Pons (tissue), 1 donor: ENCODE measurements at places on chromosomes 4 and X.
A peak's percentile ranks its signal among the peaks of the same experiment; 100 is the strongest.

- no peak for DNase-seq
Observed at GRCh38 chr4:137370206-137370633, 162.1 kb downstream of the PCDH18 start.

GRCh38 chr4:69764311-69764710 is 3.9 kb upstream of the SULT1B1 start:
- no peak for DNase-seq

GRCh38 chr4:139416073-139416673 is 37.7 kb upstream of the RAB33B start:
- DNase-seq, result peak; percentile 49

- no peak for DNase-seq
Observed at GRCh38 chr4:7773401-7774180, 166.1 kb downstream of the AFAP1 start.

DNA sequence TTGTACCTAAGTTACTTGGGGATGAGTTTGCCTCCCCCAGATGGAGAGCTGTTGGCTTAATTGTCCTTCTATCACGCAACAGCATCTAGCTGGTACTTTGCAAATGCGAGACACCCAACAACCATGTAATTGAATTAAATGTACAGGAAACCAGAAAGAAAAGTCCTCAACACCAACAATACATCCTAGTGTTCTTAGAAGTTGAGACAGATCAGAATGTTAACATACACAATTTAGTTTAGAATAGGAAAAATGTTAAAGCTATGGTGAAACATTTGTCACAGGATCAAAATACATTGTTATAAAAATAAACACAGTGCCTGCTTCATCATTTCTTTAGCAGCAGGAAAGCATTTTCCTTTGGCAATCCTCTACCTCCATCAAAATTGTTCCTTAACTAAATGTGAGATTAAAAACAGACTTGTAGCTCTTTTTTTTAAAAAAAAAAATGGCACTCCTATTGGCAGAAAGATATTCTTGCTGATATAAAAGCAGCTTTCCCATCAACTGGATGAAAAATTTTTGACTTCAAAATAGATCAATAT is 163.1 kb upstream of the MID1 start:
- no peak for DNase-seq

- DNase-seq, result no peak
Observed at GRCh38 chr4:184413261-184414046, 60.9 kb downstream of the IRF2 start.

DNA sequence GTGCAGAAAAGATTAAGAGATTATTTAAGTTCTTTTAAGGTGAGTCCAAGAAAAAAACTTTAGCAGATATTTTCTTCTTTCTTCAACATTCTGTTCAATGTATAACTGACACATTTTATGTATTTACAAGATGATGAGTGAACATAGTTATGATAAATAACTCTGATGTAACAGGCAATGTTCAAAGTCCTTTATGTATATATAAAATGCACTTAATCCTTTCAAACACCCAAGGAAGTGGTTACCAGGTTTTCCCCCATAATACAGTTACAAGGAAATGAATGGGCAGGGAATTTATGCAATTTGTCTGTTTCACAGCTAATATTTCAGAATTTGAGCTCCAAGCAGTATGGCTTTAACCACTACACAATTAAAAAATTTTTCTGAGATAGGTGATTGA is 8.2 kb downstream of the CXCL3 start:
- no peak for DNase-seq

GRCh38 chr4:66032571-66032970 is 362.3 kb upstream of the EPHA5 start:
- DNase-seq, result no peak

GRCh38 chr4:48095441-48095840 is 38.6 kb downstream of the TXK start:
- DNase-seq, result no peak

DNA sequence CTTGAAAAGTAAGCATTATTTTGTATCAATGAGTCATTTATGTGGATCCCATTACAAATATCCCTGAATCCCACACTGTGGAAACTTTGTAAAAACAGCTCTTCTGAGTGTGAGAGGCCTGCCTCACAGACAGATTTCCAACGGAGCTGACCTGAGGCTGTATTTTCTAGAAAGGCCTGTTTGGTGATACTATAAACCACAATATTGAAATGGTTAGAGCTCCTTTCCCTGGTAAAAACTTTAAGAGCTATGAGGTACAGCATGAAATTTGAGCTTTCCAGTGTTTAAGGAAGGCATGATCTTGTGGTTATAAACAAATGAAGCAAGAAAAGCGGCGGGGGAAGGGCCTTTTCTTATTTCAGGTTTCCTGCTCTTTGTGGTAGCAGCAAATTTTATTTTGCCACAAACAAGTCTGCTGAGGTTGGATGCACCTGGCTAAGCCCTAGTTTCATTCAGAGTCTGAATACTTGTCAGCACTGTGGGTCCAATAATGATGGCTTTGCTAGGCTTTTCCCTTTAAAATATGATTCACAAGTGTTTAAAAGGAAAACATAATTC is 86.8 kb upstream of the ETNPPL start:
- DNase-seq, result no peak

- no peak for DNase-seq
Observed at GRCh38 chrX:118325453-118325852, 20.5 kb upstream of the WDR44 start.

DNA sequence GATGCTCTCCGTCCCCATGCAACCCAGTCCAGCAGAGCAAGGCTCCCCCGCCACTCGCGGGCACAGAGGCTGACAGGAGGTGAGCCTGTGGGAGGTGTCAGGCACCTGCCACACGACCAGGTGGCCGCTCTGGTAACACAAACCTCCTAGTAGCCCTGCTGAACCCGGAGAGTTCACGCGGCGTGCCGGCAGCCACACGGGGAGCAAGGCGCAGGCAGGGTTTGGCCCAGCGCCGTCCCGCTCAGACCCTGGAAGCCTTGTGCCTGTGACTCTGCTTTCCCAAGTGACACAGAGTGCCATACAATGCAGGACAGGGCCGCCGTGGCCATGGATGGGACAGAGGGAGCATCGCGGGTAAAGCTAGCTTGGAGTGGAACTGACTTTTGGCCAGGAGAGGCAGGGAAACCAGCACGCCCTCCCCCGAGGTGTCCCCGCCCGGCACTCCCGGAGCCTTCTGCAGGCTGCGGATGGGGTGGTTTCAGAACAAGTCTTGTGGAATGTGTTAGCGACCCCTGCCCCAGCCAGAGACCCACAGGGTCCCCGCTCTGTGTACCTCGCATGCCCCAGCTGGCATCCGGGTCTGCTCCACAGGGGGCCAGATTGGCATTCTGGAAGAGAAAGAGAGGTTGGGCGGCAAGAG is 44.7 kb upstream of the AFAP1 start:
- DNase-seq, result no peak

- DNase-seq, result no peak
Observed at GRCh38 chrX:134963041-134963440, 27.8 kb upstream of the SMIM10 start.

- no peak for DNase-seq
Observed at GRCh38 chr4:5424211-5424610, 284.1 kb downstream of the EVC2 start.

- no peak for DNase-seq
Observed at GRCh38 chr4:62015043-62015739, 815.1 kb downstream of the ADGRL3 start.

DNA sequence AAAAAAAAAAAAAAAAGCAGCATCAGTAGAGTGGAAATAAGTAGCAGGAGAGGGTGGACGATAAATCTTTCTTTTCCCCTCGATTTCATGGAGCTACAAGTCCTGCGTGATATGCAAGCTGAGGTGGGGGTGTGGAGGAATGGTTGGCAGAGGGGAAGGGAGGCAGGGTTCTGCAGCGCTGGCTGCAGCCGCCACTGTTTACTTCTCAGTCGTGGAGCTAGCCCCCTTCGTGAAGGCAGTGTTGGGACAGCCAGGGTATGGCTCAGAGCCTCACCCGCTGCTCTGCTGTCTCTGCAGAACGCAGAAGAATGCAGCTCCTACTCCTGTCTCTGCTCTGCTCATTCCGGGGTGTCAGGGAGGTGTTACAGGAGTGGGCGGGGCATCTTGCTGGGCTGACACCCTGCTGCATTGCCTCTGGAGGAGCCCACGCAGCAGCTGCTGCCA is 140.6 kb downstream of the GPM6A start:
- DNase-seq, result peak; percentile 12

- no peak for DNase-seq
Observed at GRCh38 chr4:138978600-138978999, 37.0 kb upstream of the NOCT start.

DNA sequence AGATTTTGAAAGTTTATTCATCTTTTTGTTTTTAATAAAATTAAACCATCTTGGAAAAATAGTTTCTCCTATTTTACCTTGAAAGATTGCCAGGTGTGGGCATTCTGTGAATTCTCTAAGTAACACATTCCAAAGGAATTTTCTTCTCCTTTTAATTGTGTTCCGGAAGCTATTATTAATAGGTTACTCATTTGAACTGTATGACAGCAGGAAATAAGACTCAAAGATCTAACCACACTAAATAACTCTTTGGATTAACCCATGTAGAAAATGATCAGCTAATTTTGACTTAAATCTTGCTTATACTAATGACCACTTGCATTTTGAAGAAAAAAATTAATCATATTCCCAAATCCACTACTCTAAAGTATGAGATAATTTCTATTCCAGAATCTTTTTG is 17.6 kb upstream of the CCNI start:
- DNase-seq, result no peak

- peak; percentile 42 for DNase-seq
Observed at GRCh38 chr4:24067367-24068193, 177.7 kb upstream of the PPARGC1A start.
